MG63 (cell line): ENCODE measurements at places on chromosomes 5 and 9.

DNA sequence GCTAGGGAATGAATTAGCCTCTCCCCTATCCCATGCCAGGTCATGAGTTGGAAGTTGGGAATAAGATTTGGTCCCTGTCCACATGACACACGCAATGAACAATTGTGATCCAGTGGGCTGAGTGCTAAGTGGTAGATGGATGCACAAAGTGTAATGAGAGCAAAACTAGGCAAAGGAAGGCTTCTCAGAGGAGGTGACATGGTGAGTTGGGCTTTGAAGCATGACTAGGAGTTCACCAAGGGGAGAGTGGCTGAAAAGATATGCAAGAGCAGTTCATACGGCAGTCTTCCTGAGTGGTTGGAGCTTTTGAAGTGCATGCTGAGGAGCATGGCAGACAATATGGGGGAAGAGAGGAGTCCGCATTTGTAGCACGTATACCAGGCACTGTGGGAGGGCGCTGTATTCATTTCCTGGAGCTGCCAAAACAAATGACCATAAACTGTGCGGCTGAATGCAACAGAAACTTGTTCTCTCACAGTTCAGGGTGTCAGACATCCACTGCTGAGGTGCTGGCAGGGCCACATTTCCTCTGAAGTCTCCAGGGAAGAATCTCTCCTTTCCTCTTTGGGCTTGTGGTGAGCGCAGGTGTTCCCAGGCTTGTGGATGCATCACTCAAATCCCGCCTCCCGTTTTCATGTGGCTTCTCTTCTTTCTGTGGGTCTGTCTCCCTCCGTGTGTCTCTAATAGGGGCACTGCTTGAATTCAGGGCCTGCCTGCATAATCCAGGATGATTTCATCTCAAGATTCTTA lies 49.5 kb downstream of the NSG2 start:
- DNase-seq: no peak

- no peak for DNase-seq
Measured at GRCh38 chr5:60529001-60529400, 171.0 kb downstream of the DEPDC1B start.

GRCh38 chr9:126793686-126794417 lies 11.0 kb upstream of the ZBTB43 start:
- DNase-seq: no peak

- DNase-seq: no peak
Measured at GRCh38 chr9:136751814-136752213, 3.5 kb upstream of the LCN6 start.

GRCh38 chr5:3913279-3913678 lies 317.6 kb downstream of the IRX1 start:
- no peak for DNase-seq

DNA sequence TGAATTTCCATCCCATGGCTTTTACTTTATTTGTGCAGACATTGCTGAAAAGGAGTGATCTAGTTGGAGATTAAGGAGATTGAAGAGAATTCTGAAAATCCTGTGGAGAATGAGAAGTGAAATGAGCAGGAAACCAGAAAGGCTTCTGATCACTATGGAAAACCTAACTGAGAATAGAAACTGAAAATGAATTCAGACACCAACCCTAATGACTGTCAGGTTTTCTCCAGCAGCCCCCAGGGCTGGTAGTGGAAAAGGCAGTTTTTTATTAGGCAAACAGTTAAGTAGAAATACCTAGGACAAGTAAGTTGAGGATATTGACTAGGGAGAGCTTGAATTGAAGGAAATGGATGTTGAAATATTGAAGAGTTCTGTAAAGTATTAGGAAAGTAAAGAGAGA lies 14.7 kb upstream of the ARRDC3 start:
- DNase-seq: no peak

DNA sequence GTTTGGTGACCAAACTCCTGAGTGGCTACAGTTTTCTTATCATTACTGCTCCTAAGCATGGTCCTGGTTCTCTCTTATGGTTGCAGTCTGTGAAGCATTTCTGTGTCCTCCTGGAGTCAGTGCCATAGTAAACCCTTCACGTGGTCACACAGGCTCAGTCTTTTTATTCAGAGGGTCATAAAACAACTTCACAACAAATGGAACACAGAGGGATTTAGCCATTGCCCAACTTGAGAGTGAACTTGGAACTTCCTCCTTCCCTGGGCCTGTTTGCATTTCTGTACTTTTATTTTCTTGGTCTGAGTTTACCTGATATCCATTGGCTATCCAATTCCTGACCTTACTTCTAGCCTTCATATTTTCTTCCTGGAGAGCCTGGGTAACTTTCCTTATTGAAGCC lies 144.9 kb downstream of the CCDC192 start:
- DNase-seq: no peak

- no peak for DNase-seq
Measured at GRCh38 chr9:134735441-134736175, 94.0 kb downstream of the COL5A1 start.

- no peak for DNase-seq
Measured at GRCh38 chr9:137202966-137203365, 2.4 kb upstream of the TPRN start.

GRCh38 chr5:55377810-55378209 lies 70.0 kb downstream of the MTREX start:
- no peak for DNase-seq

DNA sequence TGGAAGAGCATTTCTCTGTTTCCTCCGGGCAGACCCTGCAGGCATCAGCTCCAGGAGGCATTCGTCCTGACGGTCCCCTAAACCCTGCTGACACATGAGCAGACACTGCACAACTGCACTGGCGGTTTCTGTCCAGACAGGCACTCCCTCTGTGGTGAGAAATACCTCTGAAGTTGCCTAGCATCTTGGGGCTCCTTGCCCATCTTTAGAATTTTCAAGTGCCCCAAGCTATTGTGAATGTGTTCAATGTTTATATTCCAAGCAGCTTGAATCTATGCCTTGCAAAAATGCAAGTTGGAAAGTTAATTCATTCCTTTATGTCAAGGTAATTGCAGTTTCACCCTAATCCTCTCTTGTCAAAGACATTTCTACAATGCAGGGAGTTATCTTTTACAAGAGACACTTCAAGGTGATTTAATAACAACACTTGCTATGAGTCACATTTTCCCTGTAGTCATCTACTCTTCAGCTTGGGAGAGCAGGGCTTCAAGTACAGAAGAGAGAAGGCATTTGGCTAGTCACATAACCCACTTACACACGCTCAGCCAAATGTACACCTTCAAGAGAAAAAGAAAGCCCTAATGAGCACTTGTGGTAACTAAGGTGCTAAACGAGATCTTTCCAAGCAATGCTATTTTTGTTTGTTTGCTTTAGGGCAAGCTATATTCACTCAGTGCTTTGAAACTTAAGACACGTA lies 302.5 kb downstream of the MLLT3 start:
- peak; percentile 82 for DNase-seq

DNA sequence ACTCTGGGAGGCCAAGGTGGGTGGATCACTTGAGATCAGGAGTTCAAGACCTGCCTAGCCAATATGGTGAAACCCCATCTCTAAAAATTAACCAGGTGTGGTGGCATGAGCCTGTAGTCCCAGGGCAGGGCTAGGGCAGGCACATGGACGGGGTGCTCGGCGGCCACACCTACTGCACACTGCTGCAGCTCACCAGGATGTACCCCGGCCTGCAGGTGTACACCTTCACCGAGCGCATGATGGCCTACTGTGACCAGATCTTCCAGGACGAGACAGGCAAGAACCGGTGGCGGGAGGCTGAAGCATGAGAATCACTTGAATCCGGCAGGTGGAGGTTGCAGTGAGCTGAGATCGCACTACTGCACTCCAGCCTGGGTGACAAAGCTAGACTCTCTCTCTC lies 3.2 kb downstream of the ST6GALNAC4 start:
- no peak for DNase-seq

DNA sequence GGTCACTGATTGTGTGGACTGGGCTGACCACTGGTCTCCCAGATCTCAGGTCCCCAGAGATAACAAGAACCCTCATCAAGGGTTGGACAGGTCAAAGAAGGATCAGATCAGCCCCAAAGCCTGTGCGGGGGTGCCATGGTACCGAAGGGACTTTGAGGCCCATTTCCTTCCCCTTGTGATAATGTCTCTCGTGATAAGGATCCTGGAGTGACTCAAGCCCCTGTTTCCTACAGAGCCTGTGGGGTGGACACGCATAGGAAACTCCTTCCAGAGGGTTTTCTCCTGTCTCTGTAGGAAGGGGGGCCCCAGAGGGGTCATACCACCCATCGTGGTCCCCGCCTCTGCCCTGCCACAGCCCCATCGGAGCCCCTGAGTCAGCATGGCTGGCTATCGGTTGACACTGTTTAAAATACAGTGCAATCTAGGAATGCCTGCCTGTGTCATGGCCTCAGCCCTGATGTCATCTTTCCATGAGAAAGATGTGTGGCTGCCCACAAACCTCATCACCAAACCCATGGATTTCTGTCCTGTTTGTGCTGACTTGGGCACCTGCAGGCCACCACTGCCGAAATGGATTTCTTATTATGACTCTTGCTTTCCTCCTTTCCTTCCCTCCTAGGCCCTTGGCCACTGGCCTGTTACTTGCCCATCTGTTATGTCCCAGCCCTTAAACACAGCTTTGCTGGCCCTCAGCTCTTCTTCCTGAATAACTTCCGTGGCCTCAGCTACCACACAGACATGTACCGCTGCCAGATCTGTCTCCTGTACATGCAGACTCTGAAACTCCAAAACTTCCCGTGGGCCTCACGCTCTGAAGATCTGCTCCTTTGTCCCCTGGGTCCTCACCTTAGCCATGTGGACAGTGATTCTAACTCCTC lies 2.9 kb upstream of the CSF2 start:
- no peak for DNase-seq

GRCh38 chr5:159130871-159131270 lies 31.2 kb upstream of the EBF1 start:
- DNase-seq: no peak

GRCh38 chr5:98492258-98492657 lies 281.2 kb upstream of the RGMB start:
- DNase-seq: peak; percentile 14

GRCh38 chr9:106535439-106535838 lies 327.5 kb upstream of the ZNF462 start:
- no peak for DNase-seq

DNA sequence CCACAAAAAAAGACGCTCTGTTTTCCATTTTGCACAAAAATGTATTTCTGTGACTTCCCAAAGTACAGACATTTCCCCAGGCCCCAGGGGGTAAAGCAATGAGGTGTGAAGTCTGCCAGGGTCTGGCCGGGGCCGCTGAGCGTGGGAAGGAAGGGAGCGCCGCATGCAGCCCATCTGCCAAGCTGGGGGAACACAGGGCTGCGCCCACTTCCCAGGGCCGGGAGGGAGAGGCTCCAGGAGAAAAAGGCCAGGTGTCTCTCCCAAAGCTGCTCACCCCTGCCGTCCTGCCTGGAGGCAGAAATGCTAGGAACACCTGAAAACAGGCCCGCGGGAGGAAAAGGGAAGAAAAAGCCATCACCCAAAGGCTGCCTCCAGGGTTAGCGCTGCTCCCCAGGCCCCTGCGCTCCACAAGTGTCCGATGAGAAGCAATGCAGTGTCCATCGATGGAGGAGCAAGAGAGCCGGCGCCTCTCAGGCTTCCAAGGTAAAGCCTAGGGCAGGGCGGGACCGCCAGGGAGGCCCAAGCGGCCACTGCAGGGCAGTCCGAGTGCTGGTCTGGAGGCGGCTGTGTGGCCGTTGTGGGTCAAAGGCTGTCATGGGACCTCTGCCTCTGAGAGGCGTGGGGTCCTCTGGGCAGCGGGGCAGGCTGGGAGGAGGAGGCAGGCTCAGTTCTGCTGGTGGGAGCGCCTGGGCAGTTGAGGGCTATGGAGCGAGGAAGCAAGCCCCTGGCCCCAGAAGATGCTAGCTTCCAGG lies 6.0 kb upstream of the ZDHHC12 start:
- DNase-seq: no peak

- DNase-seq: no peak
Measured at GRCh38 chr9:76444322-76444929, 14.6 kb upstream of the GCNT1 start.

GRCh38 chr9:128245421-128246151 lies 30.2 kb downstream of the GOLGA2 start:
- peak; percentile 64 for DNase-seq

GRCh38 chr9:10112798-10113197 lies 500.0 kb downstream of the PTPRD start:
- DNase-seq: peak; percentile 68

- peak; percentile 19 for DNase-seq
Measured at GRCh38 chr9:87869082-87869481, 13.6 kb upstream of the SPATA31E1 start.

DNA sequence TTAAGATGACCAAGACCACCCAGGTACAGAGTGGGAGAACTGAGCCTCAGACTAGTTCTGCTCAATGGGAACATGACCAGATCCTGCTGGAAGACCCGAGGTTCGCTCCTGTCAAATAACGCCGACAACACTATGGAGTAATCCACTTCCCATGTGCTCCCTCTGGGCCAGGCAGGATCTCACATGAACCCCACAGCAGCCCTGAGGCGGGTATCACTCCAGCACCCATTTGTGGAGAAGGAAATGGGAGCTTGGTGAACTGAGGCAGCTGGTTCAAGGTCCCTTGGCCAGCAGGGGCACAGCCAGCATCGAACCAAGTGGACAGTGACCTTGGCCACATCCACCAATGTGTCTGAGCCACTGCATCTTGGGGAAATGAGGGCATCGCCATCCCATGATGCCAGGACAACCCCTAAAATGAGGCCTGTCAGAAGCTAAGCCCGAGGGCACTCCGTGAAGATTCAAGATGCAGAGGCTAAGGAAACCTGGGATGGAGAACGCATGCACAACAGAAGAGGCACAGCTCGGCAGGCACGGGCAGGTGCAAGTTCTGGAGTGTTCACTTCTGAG lies 8.5 kb downstream of the ANKS6 start:
- DNase-seq: no peak

DNA sequence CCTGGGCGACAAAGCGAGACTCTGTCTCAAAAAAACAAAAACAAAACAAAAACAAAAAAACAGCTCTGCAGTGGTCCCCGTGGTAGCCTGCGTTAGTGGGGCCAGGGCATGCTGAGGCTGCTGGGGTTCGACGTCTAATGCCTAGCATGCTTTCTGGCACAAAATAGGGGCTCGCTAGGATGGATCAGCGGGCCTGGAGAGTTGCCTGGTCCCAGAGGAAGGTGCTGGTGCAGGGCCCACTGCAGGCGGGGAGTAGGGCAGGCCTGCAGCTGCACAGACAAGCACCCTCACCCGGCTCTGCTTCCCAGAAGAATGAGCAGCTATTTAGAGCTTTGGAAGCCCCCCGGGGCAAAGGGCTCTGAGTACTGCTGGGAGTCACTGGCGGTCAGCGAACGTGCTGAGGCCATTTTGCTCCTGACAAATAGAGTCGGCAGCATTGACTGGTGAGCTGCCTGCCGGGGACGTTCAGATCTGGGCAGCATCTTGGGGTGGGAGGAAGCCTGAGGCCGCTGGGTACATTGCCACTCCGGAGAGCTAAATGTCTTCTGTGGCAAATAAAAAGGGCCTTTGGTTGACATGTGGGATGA lies 126.7 kb downstream of the OLFM1 start:
- no peak for DNase-seq

GRCh38 chr5:118236108-118236849 lies 752.1 kb downstream of the DTWD2 start:
- DNase-seq: no peak

GRCh38 chr5:124330595-124331220 lies 415.7 kb downstream of the ZNF608 start:
- no peak for DNase-seq

- no peak for DNase-seq
Measured at GRCh38 chr9:136204145-136204805, 653 bp downstream of the LHX3 start.

- DNase-seq: no peak
Measured at GRCh38 chr5:92962752-92963151, 618.3 kb downstream of the NR2F1-AS1 start.

- DNase-seq: no peak
Measured at GRCh38 chr5:159763562-159763961, 152.7 kb upstream of the ADRA1B start.
